ENCODE measurements at places on chromosomes 11 and 22. TPM values are rescaled to one million over a fixed set of nuclear protein-coding genes. Genes with fewer than 3 reads are reported as not detected.

The C11orf52 gene
- not detected for total RNA-seq

The RIMBP3C gene
- 0.36 TPM for total RNA-seq

The C11orf91 gene
- not detected for total RNA-seq

The STK33 gene
- 3.1 TPM for total RNA-seq

The CSNK2A3 gene
- 2.1 TPM for total RNA-seq

The POU2AF1 gene
- total RNA-seq: 1.2 TPM

The CENPM gene
- not detected for total RNA-seq

The CRYBA4 gene
- total RNA-seq: not detected

The MFRP gene
- not detected for total RNA-seq

The VPS11 gene
- 37.2 TPM for total RNA-seq

Measured in sciatic nerve (tissue), 2 donors.